LHCN-M2 (cell line): ENCODE measurements at places on chromosomes 13 and 19.

- DNase-seq, result no peak
These were observed 152.1 kb downstream of the UQCRFS1 start for GRCh38 chr19:29060813-29061364.

DNA sequence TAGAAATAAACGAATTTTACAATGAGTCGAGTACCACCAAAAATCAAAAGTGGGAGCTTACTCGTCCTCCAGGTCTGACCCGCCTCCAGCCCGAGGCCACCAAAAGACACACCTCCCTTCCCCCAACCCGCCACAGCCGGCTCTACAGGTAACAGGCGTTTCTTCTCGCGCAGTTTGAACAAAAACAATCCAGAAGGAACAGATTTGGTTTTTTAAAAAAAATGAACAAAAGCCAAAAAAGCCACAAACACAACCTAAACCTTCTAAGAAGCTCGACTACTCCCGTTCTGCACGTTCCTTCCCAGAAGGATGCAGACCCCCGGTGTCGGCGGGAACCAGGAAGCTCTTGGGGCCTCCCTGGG, 671 bp downstream of the ZDHHC20 start:
- no peak for DNase-seq

- no peak for DNase-seq
These were observed 9.0 kb upstream of the CIRBP start for GRCh38 chr19:1259876-1260748.

GRCh38 chr19:1970806-1971502, 30.0 kb downstream of the CSNK1G2 start:
- peak; percentile 55 for DNase-seq
